ENCODE measurements at places on chromosomes 6 and 20. TPM values are rescaled to one million over a fixed set of nuclear protein-coding genes. Genes with fewer than 3 reads are reported as not detected.

DNA sequence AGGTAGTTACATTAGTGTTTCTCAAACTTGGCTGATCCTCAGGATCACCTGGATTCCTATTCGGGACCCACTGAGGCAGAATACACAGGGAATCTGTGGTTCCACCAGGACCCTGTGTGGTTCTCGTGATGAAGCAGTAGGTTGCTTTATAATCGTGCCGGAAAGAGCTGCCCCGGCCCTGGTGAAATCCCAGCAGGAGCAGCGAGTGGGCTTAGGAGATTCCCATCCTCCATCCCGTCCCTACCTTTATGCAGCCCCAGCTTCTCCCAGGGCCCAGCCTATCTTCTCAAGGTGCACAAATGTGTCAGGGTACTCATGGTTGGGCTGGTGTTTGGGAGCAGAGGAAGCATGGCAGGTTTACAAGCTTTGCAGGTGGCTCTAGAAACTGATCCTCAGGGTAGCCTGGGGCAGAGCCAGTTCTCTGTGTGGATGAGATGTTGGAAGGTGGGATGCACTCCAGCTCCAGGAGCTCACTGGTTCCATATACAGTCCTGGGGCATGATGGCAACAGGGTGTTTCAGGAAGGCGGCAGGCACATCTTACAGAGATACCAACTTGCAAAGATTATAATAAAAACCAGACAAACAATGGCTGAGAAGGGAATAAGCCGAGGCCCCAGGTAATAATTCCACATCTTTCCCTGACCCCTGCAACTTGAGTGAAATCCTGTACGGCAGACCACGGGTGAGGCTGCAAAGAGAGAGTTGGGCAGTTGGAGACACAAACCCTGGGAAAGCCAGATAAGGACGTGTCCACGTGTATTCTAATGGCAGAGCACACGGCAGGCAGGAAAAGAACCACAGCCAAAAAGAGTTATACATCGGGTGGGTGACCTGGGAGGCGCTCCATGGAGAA, 5.9 kb downstream of the SLC22A1 start:
- no peak for DNase-seq

- DNase-seq: no peak
These were observed 77.3 kb upstream of the SLC35F1 start for GRCh38 chr6:117829594-117830319.

- DNase-seq: no peak
These were observed 2.8 kb upstream of the CST4 start for GRCh38 chr20:23691675-23692074.

DNA sequence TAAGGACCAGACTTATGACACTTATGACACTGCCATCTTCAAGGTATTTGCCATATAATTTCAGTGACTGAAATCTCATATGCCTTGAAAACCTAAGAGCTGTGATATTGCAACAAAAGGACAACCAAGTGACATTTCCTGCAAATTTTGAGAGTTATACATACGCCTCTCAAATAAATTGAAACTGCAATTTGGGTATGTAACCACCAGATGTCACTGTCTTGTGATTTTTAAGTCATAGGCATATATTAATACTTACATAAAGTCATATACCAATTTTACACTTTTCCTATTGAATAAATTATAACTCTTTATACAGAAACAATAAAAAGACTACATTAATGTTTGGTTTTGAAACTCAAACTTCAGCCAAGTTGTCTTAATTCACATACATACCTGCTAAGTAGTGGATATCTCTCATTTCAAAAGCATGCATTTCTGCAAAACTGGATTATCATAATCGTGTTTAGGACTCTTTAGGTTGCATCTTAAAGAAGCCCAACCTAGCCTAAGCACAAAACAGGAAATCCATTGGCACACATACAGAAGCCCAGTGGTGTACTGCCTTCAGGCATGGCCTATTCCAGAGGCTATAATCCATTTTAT, 180.2 kb downstream of the PACRG start:
- peak; percentile 5 for DNase-seq

DNA sequence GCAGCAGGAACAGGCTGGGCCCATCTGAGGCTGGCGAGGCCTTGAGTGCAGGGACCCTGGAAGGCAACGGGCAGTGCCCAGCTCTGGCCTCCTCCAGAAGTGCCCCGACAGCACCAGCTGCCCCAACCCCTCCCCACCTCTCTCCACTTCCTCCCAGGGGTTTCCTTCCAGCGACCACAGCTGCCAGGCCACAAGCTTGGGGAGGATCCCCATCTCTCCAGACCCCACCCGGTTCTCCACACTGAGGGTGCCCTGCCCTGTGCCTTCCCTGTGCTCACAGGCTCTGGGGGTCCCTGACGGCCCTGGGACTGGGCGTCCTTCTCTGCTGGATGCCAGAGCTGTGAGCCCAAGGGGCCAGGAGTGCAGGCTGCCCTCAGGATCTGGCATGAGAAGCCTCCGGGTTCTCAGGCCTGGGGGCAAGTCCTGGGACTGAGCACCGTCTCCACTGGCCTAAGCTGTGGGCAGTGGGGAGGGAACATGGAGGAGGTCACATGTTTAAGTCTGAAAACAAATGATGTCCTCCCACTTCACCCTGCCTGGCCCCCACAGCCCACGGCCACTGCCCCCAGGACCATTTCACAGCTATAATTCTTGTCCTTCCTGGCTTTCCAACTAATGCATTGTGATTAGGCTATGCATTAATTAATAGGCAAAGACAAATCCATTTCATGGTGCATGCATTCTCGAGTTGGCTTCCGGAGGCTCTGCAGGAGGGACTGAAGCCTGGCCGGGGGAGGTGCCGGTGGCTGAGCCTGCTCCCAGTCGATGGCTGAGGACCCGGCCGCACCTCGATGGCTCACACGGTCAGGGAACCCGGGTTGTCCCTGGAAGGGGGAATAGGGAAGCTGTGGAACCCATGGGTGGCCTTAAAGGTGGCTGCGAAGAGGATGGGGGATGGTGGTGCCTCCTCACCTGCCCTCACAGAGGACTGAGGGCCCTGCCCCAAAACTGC, 24.4 kb downstream of the BHLHE23 start:
- no peak for DNase-seq

- no peak for DNase-seq
These were observed 51.3 kb upstream of the DST start for GRCh38 chr6:56694002-56694401.

GRCh38 chr20:64036346-64037198, 590 bp downstream of the C20orf204 start:
- no peak for DNase-seq

- DNase-seq: no peak
These were observed 177.2 kb upstream of the DTNBP1 start for GRCh38 chr6:15839969-15840541.

DNA sequence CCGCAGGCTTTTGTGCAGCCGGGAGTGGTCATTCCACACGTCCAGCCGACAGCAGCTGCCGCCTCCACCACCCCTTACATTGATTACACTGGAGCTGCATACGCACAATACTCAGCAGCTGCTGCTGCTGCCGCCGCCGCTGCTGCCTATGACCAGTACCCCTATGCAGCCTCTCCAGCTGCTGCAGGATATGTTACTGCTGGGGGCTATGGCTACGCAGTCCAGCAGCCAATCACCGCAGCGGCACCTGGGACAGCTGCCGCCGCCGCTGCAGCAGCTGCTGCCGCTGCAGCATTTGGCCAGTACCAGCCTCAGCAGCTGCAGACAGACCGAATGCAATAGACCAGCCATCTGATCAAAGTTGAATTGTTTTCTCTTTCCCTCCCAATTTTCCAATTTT, 10.6 kb downstream of the RBM24 start:
- DNase-seq: no peak

Gene RRAGD
- total RNA-seq: 3.0 TPM

Gene TFAP2D
- total RNA-seq: not detected

Gene ENTPD6
- 89.6 TPM for total RNA-seq

- DNase-seq: no peak
These were observed 522.0 kb upstream of the GJE1 start for GRCh38 chr6:141610741-141611140.

DNA sequence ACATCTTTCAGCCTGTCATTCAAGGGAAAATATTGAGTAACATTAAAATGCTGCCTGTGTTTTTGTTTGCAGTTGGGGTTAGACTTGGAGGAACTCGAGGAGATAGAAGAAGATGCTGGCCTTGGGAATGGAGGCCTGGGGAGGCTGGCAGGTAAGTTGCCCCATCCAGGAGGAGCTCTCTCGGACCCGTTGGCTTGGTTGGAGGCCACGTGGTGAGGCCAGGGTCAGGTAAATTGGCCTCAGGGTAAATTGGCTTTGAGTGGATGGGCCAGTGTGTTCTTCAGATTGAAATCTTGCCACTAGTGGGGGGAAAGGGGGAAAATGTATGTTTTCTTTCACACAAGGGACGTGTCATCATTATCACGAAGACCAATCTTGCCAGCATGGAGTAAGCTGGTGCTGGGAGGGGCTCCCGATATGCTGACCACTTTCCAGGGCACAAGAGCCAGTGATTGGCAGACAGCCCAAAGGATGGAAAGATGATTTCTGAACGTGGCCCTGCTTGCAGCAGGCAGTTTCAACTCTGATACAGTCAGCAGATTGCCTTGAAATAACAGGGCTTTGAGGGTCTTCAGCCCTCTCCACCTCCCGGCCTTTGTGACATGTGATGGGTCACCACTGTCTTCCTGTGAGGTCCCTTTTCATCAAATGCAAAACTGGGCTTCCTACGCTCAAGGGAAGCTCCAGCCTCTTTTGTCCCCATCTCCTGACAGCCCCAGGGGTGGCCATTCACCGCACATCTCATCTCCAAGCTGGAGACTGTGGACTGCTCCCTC, 21.4 kb downstream of the PYGB start:
- no peak for DNase-seq

DNA sequence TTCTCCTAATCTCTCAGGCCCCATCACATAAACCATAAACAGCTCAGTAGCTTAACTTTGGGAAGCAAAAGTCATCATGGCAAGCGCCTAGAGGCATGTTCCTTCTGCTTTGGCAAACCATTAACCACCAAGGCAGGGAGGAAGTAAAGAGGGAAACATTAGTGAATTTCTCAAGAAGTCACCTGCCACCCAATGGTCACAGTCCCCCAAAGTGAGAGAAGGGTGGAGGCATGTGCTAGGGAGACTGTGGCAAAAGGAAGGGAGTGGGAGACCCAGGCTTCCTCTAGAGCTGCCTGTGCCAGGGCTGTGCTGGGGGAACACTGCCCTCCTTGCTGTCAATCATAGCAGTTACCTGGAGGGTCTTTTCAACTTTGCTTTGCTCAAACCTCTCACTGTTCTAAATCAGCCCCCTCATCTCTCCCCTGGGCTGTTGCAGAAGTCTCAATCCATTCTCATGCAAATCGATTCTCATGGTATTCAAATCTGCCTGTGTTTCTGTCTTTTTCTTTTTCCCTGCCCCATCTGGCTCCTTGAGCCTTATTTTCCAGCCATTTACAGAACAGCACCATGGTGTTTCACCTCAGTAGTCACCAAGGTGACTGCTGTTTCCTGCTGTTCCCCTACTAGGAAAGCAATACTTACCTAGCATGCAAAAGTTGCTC, 1.8 kb upstream of the RNF24 start:
- no peak for DNase-seq

- DNase-seq: no peak
These were observed 332.3 kb upstream of the MARCKS start for GRCh38 chr6:113524826-113525225.

Gene LHFPL5
- not detected for total RNA-seq

DNA sequence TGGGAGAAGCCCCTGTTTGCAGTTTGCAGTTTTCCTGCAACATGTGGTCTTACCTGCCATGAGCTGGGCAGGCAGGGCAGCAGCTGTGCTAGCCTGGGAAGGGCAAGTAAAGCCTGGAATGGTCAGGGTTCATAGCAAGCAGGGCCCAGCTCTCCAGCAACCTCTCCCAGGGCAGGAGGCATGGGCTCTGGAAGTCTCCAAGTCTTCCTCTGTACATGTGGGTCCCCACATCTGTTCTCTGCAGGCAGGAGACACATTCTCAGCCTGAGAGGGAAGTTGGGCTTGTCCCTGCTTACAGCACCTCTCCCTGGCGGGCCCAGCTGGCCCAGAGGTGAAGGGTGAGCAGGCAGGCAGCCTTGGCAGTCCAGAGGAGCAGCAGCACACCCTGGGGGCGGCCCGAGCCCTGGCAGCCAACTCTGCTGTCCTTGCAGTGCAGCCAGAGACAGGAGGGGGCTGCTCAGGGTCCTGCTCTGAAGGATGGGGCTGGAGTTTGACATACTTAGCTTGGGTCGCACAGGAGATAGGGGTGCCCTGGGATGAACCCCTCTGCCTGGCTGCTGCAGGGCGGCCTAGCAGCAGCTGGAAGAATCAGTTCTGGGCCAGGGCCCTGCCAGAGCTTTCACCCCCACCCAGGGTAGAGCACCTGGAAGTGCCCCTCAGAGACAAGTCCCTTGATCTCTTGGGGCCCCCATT, 176.0 kb downstream of the MRPL14 start:
- DNase-seq: no peak

DNA sequence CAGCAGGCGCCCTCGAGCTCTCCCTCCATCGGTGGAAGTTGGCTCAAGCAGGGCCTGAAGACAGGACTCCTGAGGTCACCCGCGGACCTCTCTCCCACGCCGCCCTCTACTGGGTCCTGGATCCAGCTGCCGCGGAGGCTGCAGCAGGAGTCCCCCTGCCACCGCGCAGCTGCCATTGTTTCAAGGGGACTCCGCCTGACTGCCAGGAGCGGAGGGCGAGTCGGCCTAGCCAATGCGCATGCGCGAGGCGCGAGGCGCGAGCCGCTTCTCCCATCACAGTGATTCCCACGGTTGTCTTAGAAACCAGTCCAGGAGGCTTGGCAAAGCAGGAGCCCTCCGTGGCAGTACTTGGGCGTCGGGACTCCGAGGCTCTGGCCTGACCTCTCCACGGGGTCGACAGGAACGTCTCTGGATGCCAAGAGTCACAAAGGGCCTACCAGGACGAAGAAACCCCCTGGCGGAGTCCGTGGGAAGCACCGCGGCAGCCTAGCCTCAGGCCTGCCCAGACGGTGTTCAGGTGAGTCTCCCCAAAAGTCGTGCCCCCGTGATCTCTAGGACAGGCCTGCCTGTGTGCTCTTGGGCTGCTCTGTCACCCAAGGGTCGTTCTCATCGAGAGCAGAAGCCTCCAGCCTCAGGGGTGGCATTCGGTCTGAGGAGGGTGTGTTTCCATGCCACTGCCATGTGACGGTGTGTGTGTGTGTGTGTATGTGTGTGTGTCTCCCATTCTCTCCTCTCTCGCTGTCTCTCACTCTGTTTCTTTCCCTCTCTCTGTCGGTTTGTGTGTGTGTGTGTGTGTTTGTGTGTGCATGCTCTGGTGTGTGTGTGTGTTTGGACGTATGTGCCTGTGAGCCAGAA, 290.6 kb upstream of the ZNF337 start:
- peak; percentile 3 for DNase-seq

GRCh38 chr6:28053584-28053983, 26.8 kb upstream of the ZNF165 start:
- no peak for DNase-seq

Gene LTB
- not detected for total RNA-seq

- no peak for DNase-seq
These were observed 69.7 kb downstream of the ANKS1A start for GRCh38 chr6:34958734-34959133.

Gene IL17A
- not detected for total RNA-seq

Gene NUP153
- 31.0 TPM for total RNA-seq

- DNase-seq: no peak
These were observed 51.5 kb upstream of the CAP2 start for GRCh38 chr6:17341891-17342290.

GRCh38 chr6:3297006-3297405, 38.3 kb downstream of the PSMG4 start:
- DNase-seq: no peak

All from NCI-H460 (cell line).